ENCODE measurements at places on chromosomes 4 and X.
A peak's percentile ranks its signal among the peaks of the same experiment; 100 is the strongest.

- no peak for DNase-seq
These were observed 174.3 kb upstream of the SFRP2 start for GRCh38 chr4:153963216-153963615.

DNA sequence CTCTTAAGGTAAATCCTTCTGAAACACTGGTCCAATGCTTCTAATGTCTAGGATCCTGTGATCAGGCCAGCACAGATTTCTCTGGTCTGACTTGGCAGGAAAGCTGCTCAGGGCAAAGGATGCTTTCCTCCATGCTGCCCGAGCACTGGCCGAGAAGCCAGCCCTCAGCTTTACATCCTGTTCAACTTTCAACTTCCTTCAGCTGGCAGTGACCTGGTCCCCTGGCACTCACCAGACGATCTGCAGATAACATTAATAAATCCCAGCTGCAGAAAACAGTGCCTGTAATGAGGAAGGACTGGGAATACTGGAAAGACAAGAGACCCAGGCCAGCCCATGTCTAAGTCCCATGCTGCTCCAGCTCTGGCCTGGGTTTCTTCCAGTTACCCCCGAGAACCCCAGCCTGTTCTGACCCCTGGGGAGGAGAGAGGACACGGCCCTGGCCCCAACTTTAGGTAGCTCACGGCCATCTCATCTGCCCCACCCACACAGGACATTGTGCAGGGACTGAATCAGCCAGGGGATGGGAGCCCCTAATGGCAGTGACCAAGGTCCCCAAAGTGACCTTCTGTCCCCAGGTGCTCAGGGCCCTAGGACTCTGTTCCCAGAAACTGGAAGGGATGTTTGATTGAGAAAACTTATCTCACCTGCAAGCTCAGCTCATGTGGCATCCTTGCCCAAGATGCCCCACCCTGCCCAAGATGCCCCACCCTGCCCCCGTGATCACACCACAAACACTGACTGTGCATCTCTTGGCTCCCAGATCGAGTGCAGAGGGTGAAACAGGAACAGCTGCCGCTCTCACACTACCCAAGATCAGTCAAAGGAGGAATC, 28.0 kb downstream of the JAKMIP1 start:
- DNase-seq: no peak

DNA sequence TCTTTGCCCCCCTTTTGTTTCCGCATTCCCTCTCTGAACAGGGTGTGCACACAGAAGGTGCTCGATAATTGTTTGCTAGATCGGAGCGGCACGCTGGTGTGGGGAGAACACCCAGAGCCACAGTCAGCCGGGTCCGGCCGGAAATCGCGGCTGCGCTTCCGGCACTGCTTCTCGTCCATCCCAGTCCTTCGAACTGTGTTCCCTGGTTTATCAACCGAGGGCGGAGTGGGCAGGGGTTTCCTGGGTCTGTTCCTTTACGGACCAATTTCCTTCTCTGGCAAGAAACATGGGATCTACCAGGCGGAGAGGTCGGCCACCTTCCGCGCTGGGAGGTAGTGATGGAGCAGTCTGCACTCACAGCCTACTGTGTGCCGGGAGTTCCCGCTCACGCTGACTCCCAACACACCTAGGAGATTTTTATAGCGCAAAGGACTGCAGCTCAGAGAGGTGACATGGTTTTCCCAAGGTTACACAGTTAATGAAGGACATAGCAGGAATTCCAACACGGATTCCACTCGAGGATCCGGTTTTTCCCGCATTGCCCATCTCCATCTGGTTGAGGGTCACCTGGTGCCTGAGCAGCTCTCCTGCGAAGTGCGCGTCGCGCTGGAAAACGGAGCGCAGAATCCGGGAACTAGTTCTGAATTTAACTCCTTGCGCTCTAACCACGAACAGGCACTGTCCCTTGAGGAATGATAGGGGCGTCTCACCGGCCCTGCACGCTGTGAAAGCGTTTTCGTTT, 6.8 kb downstream of the MSX1 start:
- DNase-seq: no peak

- no peak for DNase-seq
These were observed 77.1 kb upstream of the LSM6 start for GRCh38 chr4:146098397-146098796.

- DNase-seq: no peak
These were observed 7.9 kb downstream of the GPR101 start for GRCh38 chrX:137025930-137026329.

DNA sequence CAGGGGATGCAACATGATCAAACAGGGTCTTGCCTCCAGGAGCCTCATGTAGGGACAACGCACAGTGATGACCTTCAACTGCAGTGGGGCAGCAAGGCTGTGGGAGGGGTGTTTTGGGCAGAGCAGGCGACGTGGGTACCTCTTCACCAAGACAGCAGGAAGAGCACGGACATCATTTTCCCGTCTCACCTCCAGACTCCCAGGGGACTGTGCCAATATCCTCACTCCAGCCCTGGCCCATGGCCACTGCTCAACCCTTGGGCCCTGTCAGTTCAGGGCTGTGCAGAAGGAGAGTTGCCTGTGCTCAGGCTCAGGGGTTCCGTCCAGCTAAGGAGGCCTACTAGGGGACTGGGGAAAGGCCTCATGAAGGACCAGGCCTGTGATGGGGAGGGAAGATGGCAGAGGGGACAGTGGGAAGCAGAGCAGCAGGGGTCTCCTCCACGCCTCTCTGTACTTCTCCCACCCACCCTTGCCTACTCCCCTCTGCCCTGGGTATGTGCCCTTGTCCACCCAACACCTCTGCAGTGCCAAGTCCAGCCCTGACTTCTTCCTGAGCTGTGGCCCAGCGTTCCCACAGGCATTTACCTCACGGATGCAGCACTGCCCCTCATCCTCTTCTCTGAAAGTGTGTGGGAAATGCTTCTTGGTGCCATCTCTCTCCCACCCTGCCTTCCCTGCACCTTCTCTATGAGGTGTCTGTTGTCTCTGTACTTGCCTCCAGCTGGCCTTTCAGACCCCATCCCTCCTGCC, 1.4 kb downstream of the IL9R start:
- no peak for DNase-seq

DNA sequence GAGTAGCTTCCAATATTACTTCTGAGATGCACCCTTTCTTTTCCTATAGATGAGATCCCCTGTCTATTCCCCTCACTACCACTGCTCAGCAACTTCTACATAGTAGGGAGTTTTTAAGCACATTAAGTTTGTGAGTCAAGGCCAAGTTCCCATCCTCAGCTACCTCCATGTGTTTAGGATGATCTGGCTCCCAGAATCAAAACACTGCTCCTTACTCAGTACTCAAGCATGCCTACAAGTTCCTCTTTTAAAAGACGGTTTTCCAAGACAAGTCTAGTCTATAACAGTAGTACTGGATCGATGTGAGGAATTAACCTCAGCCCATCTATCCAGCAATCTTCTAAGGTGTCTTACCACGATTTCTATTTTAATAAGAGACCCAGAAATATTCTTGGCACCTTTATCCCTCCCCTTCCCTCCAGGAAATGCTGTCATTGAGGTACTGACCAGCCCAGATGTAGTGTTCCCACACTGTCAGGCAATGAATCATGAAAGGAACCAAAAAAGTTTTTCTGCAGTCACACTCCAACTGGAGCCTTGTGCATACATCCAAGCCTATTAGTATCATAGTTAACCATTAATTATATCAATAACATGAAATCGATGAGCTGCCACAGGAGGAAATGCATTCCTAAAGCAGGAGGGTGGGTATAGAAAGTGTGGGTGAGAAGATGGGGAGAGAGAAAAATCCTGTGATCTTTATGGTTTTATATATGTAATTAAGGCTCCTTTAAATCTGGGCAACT, 29.6 kb downstream of the AREG start:
- DNase-seq: peak; percentile 33

GRCh38 chr4:80926891-80927290, 103.6 kb upstream of the BMP3 start:
- no peak for DNase-seq

- no peak for DNase-seq
These were observed 137.6 kb downstream of the DCK start for GRCh38 chr4:71130827-71131603.

DNA sequence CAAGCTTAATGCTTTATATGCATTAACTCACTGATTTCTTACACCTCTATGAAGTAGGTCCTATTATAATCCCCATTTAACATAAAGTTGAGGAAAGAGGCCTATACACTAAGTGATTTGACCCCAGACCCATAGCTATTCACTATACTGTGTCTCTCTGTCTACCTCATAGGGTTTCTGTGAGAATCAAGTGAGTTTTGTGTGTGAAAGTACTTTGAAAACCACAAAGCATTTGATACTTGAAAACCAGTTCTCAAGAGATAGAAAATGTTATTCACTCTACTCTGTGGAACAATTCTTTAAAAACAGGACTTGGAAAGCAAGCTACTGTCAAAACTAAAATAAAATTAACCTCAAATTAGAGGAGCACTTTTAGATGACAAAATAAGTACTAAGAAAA, 35.0 kb downstream of the SHROOM3 start:
- DNase-seq: no peak

GRCh38 chrX:15563056-15563455, 37.7 kb downstream of the ACE2 start:
- DNase-seq: no peak

- no peak for DNase-seq
These were observed 168.5 kb downstream of the FAT4 start for GRCh38 chr4:125483278-125483677.

- no peak for DNase-seq
These were observed 12.4 kb upstream of the TDO2 start for GRCh38 chr4:155891058-155891457.

GRCh38 chr4:70623323-70623722, 5.2 kb upstream of the ENAM start:
- no peak for DNase-seq

DNA sequence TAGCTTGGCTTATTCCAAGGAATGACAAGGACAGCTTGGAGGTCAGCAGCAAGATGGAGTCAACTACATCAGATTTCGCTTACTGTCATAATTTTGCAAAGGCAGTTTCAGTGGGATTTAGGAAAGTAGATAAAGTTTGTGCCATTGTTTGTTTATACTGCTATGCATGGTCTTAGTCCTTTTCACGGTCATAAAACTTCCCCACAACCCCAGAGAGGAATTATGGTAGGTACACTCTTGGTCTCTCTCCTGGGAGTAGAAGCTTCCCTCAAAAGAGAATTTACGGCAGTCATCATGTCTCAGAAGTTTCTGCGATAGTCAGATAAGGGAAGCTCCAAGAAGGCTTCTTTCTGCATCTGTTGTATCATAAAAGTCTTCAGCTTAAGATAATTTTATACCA, 27.9 kb upstream of the HERC6 start:
- DNase-seq: no peak

GRCh38 chrX:35444671-35445355, 353.3 kb upstream of the MAGEB16 start:
- no peak for DNase-seq

DNA sequence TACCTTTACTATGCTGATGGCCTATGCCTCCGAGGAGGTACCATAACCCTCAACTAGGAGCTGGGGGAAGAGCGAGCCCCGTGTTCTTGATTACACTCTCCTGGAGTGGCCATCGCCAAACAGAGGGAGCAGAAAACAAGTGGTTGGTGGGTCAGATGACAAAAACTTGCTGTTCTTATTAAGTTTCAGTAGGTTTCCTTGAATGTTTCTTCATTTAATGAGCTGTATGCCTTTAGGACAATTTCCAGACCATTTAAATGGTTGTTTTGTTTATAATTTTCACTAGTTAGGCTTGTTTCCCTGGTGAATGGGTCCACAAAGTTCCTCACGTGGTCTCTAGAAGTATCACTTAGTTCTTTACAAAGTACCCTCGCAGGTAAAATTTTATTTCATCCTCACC, 4.7 kb downstream of the PYURF start:
- DNase-seq: no peak

- DNase-seq: no peak
These were observed 106.8 kb downstream of the FAT4 start for GRCh38 chr4:125421547-125421946.

- no peak for DNase-seq
These were observed 472.9 kb upstream of the GRID2 start for GRCh38 chr4:91830681-91831395.

- DNase-seq: peak; percentile 73
These were observed 811 bp downstream of the FLNA start for GRCh38 chrX:154373340-154374306.
